ENCODE measurements at places on chromosomes 7 and 10.

DNA sequence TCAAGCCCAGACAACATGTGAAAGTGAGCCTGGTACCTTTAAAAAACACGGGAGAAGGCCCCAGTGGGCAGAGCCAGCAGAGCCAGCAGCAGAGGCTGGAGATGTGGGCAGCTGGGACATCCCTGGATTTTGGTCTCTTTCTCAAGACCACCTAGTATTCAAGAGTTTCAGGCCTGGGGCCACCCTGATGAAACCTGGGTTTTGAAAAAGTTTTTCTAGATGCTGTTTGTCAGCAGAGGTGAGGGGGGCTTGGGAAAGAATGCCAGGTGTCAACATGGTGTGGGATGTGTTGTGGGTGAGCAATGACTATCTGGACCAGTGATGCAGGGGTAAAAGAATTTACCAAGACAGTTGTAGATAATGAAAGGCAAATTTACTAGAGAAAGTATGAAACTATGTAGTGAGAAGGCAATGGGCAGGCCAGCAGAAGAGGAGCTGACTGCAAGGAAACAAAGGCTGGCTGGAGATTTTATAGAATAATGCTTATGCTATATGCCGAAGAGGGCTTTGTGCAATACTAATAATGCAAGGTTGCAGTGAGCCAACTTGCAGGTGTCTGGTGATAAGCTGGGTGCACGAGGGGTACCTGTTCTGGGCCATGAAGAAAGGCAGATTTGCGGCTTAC lies 28.1 kb upstream of the PLEKHA1 start:
- no peak for DNase-seq

- peak; percentile 79 for DNase-seq
Measured at GRCh38 chr7:18590744-18591340, 95.3 kb downstream of the HDAC9 start.

DNA sequence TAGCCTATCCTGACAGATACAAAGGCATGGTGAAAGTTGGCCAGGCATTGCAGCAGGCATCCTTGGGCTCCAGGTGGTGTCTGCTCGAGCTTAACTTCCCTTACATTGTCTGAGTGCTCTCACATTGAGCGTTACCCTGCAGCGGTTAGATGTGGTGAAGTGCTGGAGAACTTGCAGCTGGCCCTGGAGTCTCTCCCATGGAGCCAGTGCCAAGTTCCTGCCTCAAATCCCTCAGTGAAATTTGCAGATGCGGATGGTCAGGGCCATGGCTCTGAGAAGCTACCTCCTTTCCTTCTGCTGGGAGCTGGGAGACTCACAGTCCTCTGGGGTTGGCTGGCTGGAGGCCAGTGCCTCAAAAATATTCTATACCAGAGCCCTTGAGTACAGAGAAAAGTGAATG lies 3.3 kb upstream of the ZNF746 start:
- no peak for DNase-seq

- no peak for DNase-seq
Measured at GRCh38 chr7:135924302-135924701, 52.9 kb downstream of the MTPN start.

GRCh38 chr7:132739271-132739955 lies 163.1 kb upstream of the PLXNA4 start:
- peak; percentile 58 for DNase-seq

DNA sequence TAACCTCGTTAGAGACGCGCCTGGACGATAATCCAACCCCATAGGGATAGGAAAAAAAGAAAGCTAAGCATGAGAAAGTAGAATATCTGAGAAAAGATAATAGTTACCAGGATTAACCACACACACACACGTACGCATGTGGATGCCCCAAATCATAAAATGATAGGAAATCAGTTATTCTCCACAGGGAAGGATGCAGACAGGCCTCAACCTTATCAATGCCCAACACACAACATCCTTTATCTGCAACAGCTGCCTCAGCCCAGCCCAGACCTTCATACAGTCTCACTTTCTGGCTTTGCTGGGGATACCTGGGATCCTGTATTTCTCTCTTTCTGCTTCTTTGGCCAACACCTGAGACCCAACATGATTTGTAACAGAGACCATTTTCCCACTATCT lies 123.0 kb downstream of the NOC3L start:
- DNase-seq = no peak

DNA sequence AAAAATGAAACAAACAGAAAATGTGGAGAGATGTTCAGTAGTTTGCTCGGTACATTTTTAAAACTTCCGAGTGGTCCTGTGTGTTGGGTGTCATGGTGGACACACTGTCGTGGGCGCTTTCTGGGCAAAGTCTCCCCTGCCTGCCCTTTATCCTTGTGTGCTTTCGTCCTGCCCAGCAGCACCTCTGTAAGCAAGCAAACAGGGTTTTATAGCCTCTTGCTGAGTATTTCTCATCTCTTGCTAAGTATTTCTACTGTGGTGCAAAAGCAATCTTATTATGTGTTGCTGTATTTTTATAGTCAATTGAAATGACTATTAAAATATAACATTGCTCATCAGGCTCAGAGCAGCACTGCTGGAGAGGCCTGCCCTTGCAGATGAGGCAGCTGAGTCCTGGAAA lies 48.7 kb downstream of the DOCK1 start:
- DNase-seq = no peak

GRCh38 chr10:33421789-33422462 lies 87.5 kb upstream of the NRP1 start:
- peak; percentile 83 for DNase-seq

- DNase-seq = peak; percentile 65
Measured at GRCh38 chr10:105974803-105975456, 1189.6 kb downstream of the SORCS1 start.

DNA sequence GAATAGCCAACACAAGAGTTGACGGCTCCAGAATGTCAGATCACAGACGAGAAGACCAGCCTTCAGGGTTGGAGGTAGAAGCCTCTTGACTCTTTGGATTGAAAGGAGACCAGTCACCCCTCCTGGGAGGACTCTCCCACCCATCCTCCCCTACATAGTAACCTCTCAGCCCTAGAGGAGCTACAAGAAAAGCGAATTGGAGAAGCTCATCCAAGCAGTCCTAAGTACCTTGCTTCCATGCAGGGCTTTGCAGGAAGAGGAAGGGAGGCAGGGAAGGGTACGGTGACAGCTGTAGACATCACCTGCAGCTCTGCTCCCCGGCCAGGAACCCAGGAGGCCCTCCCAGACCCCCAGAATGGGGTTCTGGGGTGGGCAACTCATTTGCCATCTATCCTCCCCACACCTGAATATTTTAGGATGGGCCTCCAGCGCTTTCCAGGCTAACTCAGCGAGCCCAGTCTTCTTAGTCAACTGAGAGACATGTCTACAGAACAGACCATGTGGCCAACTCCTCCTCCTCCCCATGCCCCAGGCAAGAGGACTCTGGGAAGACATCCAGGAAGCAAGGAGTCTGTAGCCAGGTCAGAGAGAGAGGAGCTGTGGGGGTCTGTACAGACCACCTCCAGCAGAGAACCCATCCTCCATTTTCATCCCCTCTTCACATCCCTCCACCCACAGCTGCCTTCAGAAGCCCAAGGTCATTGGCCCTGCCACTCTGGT lies 55.6 kb upstream of the LBX1 start:
- no peak for DNase-seq

GRCh38 chr10:99924451-99925255 lies 85.1 kb downstream of the DNMBP start:
- DNase-seq = no peak

DNA sequence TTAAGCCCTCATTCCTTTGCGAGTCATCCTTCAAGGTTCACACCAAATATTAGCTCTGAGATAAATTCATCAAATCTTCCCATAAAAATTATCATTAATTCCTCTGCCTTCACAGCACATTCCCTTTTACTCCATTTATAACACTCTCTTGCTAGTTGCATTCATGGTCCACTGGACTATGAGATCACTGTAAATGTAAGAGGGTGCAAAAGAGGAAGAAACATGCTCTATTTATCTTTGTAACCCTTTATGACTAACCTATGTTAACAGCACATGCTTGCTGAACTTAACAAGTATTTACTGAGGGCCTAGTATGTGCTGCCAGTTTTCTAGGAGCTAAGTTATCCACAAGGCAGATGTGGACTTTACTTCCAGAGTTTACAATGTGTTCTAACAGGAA lies 86.7 kb upstream of the TMEM168 start:
- DNase-seq = no peak

DNA sequence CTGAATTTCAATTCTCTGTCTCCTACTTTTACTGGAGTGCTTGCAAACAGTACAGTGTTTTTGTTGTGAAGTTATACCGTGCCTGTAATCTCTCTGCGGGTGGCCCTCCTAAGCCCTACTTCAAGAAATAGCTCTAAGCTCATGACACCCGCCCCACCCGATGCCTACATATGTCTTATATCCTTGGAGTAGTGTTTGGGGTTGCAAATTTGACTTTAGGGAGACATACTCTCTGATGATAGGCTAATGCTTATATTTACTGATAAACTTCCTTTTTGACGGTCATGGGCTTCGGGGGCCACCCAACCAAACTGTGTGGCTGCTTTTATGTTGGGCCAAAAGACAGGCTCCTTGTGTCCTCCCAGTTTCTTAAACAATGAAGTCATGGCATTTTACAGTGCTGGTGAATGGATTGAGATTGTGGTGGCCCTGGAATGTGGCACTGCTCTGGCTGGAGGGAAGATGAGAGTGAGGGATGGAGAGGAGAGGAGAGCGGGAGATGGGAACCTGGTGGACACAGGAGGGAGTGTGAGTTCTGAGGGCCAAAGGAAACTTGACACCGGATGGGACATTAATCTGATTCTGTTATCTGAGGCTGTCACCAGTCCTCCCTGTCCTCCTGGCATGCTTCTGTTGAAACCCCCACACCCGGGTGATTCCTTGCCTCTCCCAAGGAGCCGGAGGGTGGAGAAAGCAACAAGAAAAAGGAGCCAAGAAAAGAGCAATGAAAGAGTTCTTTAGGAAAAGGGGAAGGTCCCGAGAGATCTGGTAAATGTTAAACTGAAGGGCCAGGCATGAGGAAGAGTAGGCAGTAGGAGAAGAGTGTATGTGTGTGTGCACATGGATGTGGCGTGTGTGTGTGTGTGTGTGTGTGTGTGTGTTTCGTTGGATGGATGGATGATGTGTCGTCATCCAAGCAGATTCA lies 113.3 kb downstream of the TCF7L2 start:
- DNase-seq = no peak

GRCh38 chr7:16991551-16991950 lies 109.8 kb upstream of the AGR3 start:
- no peak for DNase-seq

DNA sequence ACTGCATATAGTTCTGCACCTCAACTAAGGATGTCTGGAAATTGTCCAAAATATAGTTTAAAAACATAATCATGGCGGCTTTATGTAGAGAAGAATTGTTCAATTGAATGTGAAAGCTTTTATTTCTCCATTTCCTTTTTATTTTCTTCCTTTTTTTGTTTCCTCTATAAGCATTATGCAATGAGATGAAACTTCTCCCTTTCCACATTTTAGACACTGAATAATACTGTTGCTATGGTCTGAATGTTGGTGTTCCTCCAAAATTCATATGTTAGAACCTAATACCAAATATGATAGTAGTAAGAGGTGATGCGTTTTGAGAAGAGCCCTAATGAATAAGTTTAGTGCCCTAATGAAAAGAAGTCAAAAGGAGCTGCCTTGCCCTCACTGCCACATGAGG lies 175.0 kb downstream of the RNLS start:
- no peak for DNase-seq

DNA sequence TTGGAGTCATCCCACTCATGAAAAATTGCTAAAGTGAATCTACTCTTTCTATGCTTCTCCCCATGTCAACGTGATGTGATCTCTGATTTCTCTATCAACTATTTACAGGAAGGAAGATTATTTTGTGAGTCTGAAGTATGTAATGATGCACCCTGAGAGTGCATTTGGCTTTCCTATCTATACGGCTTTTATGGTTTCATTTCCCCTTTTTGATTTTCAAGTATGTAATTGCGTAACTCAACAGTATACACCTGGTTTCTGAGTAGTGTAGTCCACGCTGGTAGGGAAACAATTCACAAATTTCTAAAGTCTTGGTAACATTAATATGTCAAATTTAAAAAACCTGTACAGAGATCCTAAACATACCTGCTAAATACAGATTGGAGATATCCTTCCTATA lies 194.7 kb upstream of the SEMA3A start:
- DNase-seq = no peak

DNA sequence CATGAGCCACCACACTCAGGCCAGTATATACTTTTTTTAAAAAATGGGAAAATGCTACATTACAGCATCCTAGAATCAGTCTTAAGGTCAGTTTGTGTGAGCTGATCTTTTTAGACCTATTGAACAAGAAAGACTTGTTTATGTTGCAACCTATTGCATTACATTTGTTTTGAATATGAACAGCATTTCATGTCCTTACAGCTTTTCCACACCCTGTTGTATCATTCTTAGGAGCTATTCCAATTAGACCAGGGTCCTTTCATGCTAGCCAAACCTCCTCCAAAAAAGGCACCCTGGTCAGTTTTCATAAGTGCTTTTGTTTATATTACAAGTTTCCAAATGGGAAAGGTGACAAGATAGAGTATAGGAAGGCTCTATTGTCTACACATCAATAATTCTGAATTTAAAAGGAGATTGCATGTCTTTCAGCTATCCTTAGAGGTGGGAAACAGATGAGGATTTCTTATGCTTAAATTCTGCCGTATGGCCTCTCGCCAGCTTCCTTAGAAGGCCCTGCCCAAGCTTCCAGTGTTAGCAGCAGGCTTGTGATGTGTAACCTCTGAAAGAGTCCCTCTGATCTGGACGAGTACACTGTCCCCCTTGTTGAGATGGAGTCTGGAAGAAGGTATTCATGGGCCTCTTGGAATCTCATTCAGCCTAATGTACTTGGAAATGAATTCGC lies 171.9 kb downstream of the OTUD1 start:
- peak; percentile 8 for DNase-seq

GRCh38 chr7:106143711-106144337 lies 31.7 kb upstream of the SYPL1 start:
- no peak for DNase-seq

DNA sequence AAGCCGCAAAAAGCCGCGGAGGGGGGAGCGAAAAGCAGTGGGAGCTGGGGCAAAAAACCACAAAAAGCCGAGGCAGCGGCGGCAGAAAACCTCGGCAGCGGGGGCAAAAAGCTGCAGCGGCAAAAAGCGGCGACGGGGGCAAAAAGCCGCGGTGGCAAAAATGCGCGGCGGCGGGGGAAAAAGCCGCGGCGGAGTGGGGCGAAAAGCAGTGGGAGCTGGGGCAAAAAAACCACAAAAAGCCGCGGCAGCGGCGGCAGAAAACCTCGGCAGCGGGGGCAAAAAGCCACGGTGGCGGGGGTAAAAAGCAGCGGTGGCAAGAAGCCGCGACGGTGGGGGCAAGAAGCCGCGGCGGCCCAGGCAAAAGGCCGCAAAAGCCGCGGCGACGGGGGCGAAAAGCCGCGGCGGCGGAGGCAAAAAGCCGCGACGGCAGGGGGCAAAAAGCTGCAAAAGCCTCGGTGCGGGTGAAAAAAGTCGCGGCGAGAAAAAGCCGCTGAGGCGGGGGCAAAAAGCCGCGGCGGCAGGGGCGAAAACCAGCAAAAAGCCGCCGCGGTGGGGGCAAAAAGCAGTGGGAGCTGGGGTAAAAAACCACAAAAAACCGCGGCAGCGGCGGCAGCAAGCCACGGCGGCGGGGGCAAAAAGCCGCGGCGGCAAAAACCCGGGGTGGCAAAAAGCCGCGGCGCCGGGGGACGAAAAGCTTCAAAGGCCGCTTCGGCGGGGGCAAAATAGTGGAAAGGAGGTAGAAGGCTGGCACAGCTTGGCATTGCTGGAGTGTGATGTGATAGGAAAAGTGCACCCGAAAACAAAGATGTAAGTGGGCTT lies 135.9 kb downstream of the ZNF92 start:
- DNase-seq = no peak

GRCh38 chr7:192701-193480 lies 520 bp downstream of the FAM20C start:
- DNase-seq = no peak

Data from muscle of leg (tissue), 16 donors.